Inflammatory macrophage (primary cell): ENCODE measurements at places on chromosomes 11 and 22.

GRCh38 chr11:116798368-116798767, 6.7 kb upstream of the APOA5 start:
- no peak for DNase-seq

GRCh38 chr11:17603056-17603825, 56.2 kb downstream of the OTOG start:
- no peak for DNase-seq

DNA sequence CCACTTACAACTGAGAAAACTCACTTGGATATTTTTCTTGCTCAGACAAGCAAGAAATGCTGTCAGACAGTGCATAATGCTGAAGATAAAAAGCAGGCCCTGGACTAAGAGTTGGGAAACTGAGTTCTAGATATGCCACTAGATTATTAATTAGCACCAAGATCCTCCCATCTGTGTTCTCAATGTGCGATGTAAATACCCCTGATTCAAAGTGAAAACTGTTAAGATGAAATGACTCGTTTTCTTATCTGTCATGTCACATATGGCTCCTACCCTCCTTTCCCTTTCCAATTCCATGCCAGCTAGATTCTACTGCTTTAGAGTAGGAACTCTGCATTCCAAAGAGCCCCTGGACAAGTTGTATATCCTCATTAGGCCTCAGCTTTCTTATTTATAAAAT, 88.9 kb upstream of the CLNS1A start:
- DNase-seq, result no peak

DNA sequence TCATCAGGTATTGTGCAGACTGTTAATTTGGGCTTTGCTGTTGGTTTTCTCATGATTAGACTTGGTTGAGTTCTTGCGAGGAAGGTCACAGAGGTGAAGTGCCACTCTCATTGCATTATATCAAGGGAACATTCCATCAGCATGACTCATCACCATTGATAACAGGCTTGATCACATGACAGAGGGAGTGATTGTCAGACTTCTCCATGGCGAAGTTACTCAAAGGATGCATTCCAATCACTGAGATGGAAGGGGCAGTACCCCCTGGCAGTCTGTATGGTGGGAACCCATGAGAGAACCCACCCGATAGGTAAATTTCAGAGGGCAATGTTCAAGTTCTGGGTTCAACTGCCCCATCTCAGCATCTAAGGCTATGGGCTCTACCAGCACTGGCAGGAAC, 19.4 kb upstream of the P2RY2 start:
- peak; percentile 39 for DNase-seq

- DNase-seq, result no peak
These were observed 1.5 kb downstream of the RPL3 start for GRCh38 chr22:39317775-39318506.

- DNase-seq, result peak; percentile 61
These were observed 53.7 kb downstream of the TBC1D22A start for GRCh38 chr22:46815896-46816731.

GRCh38 chr11:11389238-11389637, 36.2 kb upstream of the CSNK2A3 start:
- DNase-seq, result no peak

DNA sequence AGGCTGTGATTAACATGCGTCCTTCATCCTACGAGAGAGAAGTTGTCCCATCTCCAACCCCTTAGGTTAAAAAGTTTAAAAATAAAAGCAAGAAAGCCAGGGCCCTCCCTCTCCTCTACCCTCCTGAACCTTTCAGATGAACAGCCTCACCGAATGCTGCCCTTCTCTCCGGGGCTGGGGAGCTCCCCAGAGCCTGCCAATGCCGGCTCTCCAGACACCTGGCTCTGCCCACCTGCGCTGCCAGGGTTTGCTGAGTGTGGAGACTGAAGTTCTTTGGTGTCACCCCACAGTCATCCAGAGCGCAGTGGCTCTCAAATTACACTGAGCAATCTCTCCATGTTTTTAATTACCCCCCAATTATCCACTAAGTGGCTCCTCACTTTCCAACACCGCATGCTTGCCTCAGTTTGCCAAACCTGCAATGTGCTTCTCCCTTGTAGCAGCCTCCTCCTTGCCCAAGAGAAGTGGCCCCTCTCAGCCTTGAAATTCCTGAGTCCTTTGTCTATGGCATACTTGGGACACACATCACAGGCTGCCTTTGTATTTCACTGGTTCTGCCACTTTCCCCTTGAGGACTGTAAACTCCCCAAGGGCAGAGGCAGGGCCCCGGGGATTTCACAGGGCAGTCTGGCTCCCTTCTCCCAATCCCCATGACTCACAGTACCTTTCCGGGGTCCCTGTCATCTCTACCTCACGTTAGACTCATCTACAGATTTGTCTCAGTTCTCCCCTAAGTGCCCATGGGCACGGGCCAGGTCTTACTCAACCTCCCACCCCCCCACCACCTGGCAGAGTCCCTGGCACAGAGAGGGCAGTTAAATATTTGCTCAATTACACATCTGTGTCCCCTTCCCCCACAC, 2.0 kb downstream of the MYH9 start:
- no peak for DNase-seq

DNA sequence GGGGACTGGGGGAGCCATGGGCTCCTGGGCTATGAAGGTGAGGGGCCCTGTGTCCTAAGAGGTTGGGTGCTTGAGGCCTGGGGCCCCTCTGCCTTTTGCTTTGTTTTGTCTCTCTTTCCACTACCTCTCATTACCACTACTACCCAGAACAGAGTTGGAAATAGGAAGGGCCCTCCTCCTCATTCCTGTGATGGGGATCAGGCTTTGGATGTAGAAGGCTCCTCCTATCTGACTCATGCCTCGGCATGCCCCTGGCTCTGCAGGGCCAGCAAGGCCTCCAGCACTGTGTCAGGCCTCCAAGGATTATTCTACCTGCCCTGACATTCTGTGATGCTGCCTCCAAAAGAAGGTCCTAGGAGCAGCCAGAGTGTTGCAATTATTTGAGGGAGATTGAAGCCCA, 766 bp downstream of the IZUMO1R start:
- DNase-seq, result no peak

GRCh38 chr11:96309016-96309642, 33.9 kb downstream of the MAML2 start:
- DNase-seq, result no peak

- no peak for DNase-seq
These were observed 58.7 kb upstream of the B3GNT6 start for GRCh38 chr11:76975513-76975912.

DNA sequence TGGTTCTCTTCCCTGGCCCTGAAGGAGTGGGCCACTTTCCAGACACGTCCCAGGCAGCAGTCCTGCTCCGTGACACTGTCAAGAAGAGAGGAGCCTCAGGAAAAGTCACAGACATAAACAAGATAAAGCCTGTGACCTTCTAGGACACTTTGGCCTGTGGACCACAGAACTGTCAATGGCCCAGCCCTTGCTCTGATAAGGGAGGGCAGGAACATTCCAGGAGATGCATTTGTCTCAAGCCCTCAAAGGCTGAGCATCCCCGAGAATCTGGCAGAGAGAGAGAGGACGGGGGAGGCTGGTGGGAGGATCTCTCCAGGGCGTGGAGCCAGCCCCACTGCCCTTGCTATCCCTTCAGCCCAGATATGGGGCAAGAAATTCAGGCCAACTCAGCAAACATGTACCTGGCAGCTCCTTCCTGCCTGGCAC, 476.4 kb downstream of the INSC start:
- no peak for DNase-seq

- DNase-seq, result no peak
These were observed 67.3 kb upstream of the CSNK2A3 start for GRCh38 chr11:11420191-11420898.

- DNase-seq, result peak; percentile 45
These were observed 52.8 kb upstream of the CCDC188 start for GRCh38 chr22:20203552-20204201.

DNA sequence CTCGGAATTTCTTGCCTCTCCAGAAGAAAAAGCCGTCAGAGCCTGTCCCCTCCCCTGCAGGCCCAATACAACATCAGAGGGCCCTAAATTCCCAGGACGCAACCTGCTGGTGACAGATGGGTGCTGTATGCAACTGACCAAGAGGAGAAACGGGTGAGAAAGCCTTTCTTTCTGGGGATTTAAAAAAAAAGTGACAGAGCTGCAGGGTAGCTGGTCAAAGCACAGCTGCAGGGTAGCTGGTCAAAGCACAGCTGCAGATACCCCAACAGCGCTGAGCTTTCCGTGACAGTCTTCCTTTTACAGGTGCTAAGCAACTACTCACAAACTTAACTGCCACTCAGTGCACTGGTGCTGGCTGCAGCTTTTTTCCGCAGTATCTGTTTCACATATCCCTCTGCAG, 17.8 kb downstream of the AP1B1 start:
- DNase-seq, result no peak

DNA sequence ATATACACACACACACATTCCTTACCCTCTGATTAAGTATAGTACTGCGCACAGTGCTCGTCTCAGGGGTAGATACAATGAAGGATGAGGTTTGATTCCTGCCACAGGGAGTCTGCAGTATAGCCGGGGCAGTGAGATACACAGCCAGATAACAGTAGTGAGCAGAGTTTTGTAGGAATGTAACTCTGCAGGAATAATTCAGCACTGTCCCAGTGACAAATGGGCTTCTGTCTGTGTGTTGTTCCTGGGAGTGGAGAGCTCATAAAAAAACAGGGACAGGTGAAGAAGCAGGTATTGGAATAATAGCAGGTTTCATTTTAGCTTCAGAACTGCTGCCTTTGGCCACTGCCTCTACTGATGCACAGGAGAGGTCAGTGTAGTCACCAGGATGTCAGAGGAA, 85.3 kb upstream of the OR9Q1 start:
- DNase-seq, result no peak

DNA sequence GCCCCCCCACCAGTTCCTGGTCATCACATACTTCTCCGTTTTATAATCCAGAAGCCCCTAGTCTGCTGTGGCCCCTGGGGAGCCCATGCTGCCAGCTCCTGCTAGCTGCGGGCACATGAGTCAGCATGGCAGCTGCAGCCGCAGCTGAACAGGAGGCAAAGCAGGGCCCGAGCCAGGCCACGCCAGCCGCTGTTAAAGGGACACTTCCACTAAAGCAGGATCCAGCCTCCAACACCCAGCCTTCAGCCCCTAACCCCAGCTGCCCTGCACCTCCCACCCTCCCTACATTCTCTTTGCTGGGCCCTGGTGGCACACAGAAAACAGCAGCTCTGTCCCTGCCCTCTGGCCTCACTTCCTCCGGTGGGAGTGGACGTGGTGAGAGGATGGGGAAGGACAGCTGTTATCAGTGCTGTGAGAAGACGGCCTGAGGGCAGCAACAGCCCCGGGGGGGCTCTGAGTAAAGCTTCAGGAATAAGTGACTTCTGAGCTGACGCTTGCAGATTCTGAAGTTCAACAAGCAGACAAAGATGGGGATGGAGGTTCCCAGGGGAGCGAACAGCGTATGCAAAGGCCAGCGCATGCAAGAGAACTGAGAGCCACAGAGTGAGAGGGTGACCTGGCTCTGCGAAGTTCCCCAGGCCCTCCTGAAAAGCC, 688 bp upstream of the LRRC74B start:
- peak; percentile 50 for DNase-seq

DNA sequence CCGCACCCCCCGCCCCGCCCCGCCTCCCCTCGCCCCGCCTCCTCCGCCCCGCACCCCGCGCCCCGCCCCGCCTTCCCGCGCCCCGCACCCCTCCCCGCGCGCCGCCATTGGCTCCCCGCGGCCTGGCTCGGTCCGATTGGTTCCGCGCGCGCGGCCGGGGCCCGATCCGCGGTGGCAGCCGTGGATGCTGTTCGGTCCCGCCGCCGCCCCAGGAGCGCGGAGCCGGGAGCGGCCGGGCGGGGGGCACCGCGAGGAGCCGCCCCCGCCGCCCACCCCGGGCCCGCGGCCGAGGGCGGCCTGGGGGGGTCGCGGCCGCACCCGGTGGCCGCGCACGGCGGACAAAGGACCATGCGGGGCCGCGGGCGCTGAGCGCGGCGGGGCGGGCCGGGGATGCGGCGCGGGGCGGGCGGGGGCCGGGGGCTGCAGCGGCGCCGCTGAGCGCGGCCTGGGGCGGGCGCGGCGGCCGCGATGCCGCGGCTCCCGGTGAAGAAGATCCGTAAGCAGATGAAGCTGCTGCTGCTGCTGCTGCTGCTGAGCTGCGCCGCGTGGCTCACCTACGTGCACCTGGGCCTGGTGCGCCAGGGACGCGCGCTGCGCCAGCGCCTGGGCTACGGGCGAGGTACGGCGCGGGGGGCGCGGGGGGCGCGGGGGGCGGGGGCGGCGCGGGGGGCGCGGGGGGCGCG, at the start of gene B4GALNT4:
TSS of gene B4GALNT4 (plus strand) at position 164 of the 683 bp plus-strand sequence. CDS start at position 469, 305 bp downstream.
- no peak for DNase-seq

- DNase-seq, result peak; percentile 49
These were observed 97.7 kb upstream of the SORL1-AS1 start for GRCh38 chr11:121550247-121551030.

GRCh38 chr11:19766206-19766605, 53.6 kb downstream of the NAV2 start:
- no peak for DNase-seq

DNA sequence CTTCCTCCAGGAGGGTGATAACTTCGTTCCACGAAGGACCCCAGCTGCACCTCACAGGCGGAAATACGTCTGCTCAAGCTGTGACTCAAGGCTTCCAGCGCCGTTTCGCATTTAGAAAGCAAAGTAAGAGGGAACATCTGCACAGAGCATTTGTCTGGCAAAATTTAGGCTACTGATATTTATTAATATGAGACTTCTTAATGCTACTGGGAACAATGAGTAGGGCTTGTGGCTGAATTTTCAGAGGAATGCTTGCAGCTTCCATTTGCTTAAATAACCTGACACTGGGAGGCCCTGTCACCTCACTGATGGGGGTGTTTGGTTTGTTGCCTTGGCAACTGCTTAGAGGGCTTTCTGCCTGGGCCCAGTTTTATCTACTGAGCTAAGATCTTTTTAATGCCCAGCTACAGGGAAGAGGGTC, 14.7 kb upstream of the ST14 start:
- DNase-seq, result no peak

GRCh38 chr11:10886652-10887250, 28.9 kb upstream of the ZBED5 start:
- DNase-seq, result no peak

- no peak for DNase-seq
These were observed 10.7 kb downstream of the SDF2L1 start for GRCh38 chr22:21652547-21653545.

- DNase-seq, result no peak
These were observed 57.3 kb downstream of the ELMOD1 start for GRCh38 chr11:107648242-107648641.

GRCh38 chr22:29342177-29342576, 26.7 kb upstream of the RASL10A start:
- DNase-seq, result no peak
